ENCODE measurements at places on chromosomes 3 and 15. TPM values are rescaled to one million over a fixed set of nuclear protein-coding genes. Genes with fewer than 3 reads are reported as not detected.

The FOXB1 gene
- not detected for total RNA-seq

The SNURF gene
- total RNA-seq: 2.6 TPM

The AMOTL2 gene
- total RNA-seq: 125 TPM

The TMED3 gene
- total RNA-seq: 120 TPM

The PIGBOS1 gene
- 8.0 TPM for total RNA-seq

The TMEM44 gene
- total RNA-seq: 76.5 TPM

The ZCWPW2 gene
- total RNA-seq: 0.18 TPM

The C15orf62 gene
- not detected for total RNA-seq

The FEZF2 gene
- not detected for total RNA-seq

The REC114 gene
- not detected for total RNA-seq

The ANKRD34C gene
- total RNA-seq: not detected

The ILDR1 gene
- not detected for total RNA-seq

The GMNC gene
- total RNA-seq: 0.06 TPM

The PLSCR4 gene
- 56.9 TPM for total RNA-seq

The C3orf80 gene
- not detected for total RNA-seq

The LIPC gene
- 0.12 TPM for total RNA-seq

The CCDC174 gene
- total RNA-seq: 5.5 TPM

The CPNE4 gene
- not detected for total RNA-seq

The GOLGA6B gene
- total RNA-seq: not detected

The ESYT3 gene
- total RNA-seq: not detected

The LIPH gene
- 2.0 TPM for total RNA-seq

The ADGRG7 gene
- total RNA-seq: not detected

The ISL2 gene
- total RNA-seq: 0.19 TPM

The CD276 gene
- total RNA-seq: 179 TPM

The CLSTN2 gene
- 1.6 TPM for total RNA-seq

The PLD1 gene
- total RNA-seq: 47.6 TPM

The PCSK6 gene
- total RNA-seq: 19.2 TPM

The P2RY13 gene
- total RNA-seq: not detected

The NKIRAS1 gene
- 7.7 TPM for total RNA-seq

The COL6A5 gene
- total RNA-seq: 0.05 TPM

The LAMB2 gene
- 1,071 TPM for total RNA-seq

The SLC9A9 gene
- 1.2 TPM for total RNA-seq

Measured in glomerular endothelial cell (primary cell).